Caudate nucleus (tissue), 63 donors: ENCODE measurements at places on chromosomes 6 and 20.

DNA sequence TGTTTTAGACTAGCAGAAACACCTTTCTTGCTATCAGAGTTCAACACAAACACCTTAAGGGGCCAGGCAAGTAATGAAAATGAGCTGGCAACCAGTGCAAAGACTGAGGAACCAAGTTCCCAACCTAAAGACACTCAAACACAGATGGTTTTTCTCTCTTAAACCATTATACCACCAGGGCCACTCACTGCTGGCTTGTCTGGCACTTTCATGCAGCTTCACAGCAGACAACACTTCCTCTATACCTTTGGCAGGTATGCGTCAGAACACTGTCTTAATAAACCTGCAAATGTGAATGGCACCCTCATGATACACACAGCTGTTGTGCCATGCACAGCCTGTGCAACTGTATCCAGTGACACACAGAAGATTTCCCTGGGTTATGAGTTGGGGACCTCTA lies 41.6 kb downstream of the NFATC2 start:
- DNase-seq = no peak

DNA sequence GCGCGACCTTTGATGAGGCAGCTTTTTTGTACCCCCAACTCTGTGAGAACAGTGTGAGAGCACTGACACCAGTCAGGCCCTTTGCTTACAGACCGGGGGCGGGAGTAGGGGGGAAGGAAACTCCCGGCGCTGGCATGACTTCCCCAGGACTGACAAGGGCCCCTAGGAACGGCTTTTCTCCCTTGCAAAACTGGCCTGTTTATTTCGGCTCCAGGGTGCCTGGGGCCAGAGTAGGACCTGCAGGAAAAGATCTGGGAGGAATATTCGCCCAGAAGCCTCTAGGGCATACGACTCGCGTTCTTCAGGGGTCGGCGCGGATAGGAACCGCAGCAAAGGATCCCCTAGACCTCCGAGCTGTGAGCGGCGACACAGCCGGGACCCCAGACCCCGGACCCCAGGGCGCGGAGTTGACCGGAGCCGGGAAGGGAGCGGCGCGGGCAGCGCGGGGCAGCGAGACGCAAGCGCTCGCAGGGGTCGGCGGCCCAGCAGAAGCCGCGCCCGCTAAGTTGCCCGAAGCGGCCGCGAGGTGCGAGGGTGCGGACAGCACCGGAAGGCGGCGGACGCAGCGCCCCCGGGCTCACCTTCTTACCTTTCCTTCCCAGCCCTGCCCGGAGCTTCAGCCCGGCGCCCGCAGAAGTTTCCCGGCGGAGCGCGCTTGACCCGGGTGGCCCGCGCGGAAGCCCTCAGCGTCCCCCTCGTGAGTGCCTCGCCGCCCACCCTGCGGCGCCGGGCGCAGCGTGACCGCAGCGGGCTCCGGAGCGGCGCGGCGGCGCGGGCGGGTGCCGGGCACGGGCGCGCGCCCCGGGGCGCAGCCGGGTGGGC lies at the start of gene POPDC3:
TSS of gene POPDC3 (minus strand) at position 771 of the 822 bp plus-strand sequence. CDS start 18,105 bp downstream, outside the sequence.
- DNase-seq = peak; percentile 24

DNA sequence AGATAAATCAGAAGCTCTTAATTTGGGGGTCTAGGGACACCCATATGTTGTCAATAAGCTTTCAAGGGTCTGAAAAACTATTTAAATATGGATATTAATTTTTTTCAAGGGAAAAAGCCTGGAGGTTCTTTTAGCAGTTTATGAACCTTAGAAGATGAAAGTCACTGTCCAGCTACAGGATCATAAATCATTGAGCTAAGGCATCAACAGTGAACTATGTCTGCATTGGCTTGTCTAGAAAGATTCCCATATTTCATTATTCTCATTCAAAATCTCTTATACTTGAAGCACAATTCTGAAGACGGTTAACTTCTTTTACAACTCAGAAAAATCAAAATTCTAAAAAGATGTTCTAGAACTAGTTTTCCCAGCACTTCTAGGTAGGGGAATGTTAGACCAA lies 34.9 kb upstream of the SNX9 start:
- DNase-seq = no peak

DNA sequence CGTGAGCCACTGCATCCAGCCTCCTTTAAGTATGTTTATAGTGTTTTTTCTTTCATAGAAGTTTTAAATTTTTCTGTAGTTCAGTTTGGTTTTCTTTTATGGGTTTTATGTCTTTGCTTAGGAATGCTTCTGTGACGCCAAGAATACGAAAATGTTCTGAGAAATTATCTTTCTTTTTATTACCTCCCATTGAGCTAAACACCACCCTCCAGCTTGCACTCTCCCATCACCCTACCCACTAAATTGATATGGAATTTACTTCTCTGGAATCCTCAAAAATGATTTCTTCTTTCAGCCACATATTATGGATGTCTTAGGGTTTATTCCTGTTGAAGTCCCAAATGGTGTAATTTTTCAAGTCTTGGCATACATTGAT lies 38.1 kb downstream of the JARID2 start:
- no peak for DNase-seq

GRCh38 chr6:125444006-125444923 lies 142.5 kb upstream of the HDDC2 start:
- no peak for DNase-seq

DNA sequence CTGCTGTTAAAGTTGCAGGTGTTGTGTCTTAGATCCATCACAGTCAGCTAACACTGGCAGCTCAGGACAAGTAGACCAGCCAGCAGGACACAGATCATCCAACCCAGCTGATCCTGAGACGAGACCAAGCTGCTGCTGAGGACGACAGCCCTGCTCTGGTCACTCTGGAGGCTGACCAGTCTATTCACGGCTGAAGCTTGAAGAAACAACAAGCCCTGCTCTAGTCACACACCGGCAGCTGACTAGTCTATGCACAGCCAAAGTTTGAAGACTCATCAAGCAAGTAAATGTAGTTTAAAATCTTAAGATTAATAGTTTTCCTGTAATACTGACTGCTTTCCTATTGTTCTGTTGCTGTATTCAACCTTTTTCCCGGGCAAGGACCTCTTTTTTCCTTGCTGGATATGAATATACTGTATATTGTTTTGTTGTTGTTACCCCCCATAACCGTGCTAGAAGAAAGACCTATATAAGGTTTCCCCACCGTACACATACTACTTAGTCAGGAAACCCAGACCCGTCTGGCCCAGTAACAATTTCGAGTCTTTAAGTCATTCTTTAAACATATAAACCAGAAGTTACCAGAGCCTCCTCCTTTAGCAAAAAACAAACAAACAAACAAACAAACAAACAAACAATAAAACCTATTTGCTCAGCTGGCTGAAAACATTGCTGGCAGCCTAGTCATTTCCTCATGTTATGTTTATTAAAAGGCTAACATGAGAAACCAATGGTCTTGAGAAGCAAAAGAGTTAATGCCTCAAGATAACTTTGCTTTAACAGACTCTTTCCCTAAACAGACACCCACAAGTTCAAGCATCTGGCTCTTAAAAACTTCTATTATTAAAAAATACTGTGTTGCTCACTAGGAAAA lies 16.7 kb upstream of the GSTA3 start:
- no peak for DNase-seq

- no peak for DNase-seq
These were observed 24.4 kb downstream of the CNR1 start for GRCh38 chr6:88141561-88142296.

DNA sequence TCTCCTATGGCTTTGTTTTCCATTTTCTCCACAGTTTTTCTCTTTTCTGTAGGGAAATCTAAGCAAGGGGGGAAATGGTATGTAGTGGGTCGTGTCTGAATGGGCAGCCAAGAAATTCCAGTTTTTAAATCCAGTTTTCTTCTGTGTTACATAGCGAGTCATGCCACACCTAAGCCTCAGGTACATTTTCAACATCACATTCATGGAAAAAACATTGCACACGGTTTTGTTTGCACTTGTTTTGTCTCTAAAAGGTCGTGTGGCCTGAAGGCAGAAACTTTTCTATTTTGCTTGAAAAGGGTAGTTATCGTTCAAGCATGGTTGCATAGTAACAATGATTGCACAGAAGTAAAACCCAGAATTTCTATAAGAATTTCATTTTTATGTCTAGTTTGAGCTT lies 70.5 kb downstream of the MOXD1 start:
- no peak for DNase-seq

DNA sequence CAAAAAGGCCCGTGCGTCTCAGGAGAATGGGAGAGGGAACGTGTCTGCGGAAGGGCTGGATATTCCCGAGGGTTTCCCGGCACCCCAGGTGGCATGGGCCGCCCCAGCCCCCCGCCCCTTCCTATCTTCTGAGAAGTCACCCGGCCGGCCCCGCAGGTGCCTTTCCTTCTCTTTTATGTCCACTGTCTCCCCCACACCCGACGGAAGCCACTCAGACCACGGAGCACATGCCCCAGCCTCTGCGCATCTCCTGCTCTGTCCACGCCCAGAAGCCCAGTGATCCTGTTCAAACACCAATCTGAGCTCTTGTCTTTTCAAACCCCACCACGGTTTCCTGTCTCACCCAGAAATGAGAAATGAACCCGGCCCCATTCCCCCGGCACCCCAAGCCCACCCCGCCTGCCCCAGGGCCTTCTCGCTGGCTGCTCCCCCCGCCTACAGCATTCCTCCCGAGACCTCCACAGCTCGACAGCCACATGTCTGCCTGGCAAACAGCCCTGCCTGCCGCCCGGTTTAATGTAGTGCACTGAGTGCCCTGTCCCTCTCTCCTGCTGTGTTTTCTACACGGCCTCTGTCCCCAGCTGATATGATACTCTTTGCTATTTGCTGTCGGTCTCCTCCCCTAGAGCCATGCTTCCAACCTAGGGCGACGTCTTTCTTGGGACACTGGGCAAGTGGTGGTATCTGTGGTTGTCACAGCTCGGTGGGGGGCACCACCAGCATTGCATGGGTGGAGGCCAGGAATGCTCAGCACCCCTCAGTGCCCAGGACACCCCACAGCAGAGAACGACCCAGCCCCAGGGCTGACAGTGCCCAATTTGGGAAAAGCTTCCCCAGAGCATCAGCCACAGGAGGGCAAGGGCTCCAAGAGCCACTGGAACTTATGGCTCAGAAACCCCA lies 182.7 kb downstream of the TAF4 start:
- no peak for DNase-seq
